ENCODE measurements at places on chromosomes 16 and 17. TPM values are rescaled to one million over a fixed set of nuclear protein-coding genes. Genes with fewer than 3 reads are reported as not detected.

TAC4 gene
- not detected for polyA plus RNA-seq

DNA sequence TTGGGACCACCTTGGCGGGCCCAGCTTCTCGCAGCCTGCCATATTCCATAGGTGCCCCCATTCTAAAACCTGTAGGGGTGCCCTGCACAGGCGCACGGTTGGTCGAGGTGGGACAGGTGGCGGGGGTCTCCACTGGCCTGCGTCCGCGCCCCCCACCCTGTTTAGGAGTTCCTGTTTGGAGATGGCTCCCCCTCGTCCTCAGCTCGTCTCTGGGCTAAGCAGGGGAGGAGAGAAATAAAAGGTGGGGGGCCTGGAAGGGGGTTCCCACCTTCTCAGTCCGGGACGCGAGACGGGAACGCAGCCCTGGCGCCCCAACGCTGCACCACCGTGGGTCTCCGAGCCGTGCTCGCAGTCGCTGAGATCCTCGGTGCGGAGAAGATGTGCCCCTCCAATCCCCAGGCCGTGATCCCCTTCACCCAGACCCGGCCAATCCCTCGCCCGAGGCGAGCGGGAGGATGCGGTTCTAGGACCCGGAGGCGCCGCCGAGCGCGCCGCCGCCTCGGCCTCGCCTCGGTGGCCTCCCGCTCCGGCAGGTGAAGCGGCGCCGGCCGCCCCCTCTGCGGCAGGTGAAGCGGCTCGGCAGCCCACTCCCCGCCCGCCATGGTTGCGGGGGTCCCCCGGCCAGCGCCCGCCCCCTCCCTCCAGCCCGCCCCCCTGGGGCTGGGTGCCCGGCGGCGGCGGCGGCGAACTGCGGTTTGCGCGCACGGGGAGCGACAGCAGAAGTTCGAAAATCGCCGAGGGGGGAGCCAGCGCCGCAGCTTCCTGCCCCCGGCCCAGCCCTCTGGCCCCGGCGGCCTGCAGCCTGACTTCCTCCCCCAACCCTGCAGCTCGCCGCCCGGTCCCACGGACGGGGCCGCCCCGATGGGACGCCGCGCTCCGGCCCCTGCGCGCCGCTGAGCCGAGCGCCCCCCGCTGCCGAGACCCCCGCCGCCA, at the start of gene FMNL1:
Gene FMNL1, plus strand, starts transcription at position 805 of the 933 bp plus-strand sequence. CDS start 240 bp downstream, outside the sequence.
- peak; percentile 68 for DNase-seq
- H3K27ac ChIP-seq, result peak within 1 kb of the TSS; percentile 72
- H3K27me3 ChIP-seq, result peaks cover 29% of the 10 kb centered on the region
- peaks cover 34% of the 10 kb centered on the region for H3K4me1 ChIP-seq
- peak within 1 kb of the TSS; percentile 67 for H3K4me3 ChIP-seq

- peaks cover 9% of the 10 kb centered on the region for H3K36me3 ChIP-seq
- no peak overlapping the region for H3K4me3 ChIP-seq
- peaks cover 27% of the 10 kb centered on the region for H3K4me1 ChIP-seq
- H3K27me3 ChIP-seq, result no peaks in the 10 kb centered on the region
- DNase-seq, result no peak
Measured at GRCh38 chr16:69345923-69346322, 5.7 kb downstream of the TMED6 start.

PRRT2 gene
- polyA plus RNA-seq, result 0.83 TPM

ABCC3 gene
- polyA plus RNA-seq, result 23.9 TPM

GRCh38 chr16:47308601-47309000, 152.3 kb downstream of the ITFG1 start:
- peaks cover 14% of the 10 kb centered on the region for H3K36me3 ChIP-seq
- no peaks in the 10 kb centered on the region for H3K27me3 ChIP-seq
- H3K4me1 ChIP-seq, result no peaks in the 10 kb centered on the region
- no peak overlapping the region for H3K27ac ChIP-seq
- no peak overlapping the region for H3K4me3 ChIP-seq

CCL3 gene
- 2.9 TPM for polyA plus RNA-seq

GRCh38 chr16:88599825-88600538, 29.8 kb downstream of the ZC3H18 start:
- H3K4me3 ChIP-seq, result no peak overlapping the region

DNA sequence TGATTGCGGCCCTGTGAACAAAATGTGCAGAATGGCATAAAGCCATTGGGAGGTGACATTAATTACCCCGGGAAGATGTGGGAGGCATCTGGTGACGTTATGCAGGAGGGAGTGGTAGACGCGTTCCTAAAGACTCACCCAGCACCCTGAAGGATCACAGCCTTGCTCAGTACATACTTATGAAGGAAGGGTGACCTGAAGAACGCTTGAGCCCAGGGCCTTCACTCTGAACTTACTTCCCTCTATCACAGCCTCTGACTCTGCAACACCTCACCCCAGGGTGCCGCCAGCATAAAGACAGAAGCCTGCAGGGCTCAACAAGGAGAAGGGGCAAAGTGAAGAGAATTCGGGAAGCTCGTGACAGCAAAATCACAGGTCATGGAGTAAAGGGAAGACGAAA, 9.4 kb downstream of the MFSD6L start:
- H3K4me3 ChIP-seq, result no peak overlapping the region
- no peaks in the 10 kb centered on the region for H3K36me3 ChIP-seq
- H3K27me3 ChIP-seq, result no peaks in the 10 kb centered on the region
- no peak overlapping the region for H3K27ac ChIP-seq
- H3K4me1 ChIP-seq, result peaks cover 23% of the 10 kb centered on the region

DNA sequence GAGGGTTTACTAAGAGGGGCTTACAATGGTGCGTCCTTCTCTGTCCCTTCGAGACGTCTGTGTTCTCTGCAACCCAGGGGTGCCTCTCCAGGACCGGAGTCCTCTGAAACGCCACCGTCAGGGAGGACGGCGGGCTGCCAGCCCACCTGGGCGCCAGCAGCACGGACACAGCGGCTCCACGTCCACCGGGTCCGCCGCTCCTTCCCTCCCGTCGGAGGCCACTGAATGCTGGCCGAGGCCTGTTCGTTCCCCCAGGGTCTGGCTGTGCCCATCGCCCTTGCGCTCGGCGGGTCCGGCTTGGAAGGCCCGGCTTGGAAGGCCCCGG, 403 bp downstream of the TEPSIN start:
- no peaks in the 10 kb centered on the region for H3K27me3 ChIP-seq
- no peak for DNase-seq
- peak overlapping the region; percentile 100 for H3K4me3 ChIP-seq
- H3K27ac ChIP-seq, result peak overlapping the region; percentile 77
- H3K4me1 ChIP-seq, result peaks cover 46% of the 10 kb centered on the region
- H3K36me3 ChIP-seq, result peaks cover 30% of the 10 kb centered on the region

C16orf74 gene
- not detected for polyA plus RNA-seq

C16orf92 gene
- polyA plus RNA-seq, result not detected

DNA sequence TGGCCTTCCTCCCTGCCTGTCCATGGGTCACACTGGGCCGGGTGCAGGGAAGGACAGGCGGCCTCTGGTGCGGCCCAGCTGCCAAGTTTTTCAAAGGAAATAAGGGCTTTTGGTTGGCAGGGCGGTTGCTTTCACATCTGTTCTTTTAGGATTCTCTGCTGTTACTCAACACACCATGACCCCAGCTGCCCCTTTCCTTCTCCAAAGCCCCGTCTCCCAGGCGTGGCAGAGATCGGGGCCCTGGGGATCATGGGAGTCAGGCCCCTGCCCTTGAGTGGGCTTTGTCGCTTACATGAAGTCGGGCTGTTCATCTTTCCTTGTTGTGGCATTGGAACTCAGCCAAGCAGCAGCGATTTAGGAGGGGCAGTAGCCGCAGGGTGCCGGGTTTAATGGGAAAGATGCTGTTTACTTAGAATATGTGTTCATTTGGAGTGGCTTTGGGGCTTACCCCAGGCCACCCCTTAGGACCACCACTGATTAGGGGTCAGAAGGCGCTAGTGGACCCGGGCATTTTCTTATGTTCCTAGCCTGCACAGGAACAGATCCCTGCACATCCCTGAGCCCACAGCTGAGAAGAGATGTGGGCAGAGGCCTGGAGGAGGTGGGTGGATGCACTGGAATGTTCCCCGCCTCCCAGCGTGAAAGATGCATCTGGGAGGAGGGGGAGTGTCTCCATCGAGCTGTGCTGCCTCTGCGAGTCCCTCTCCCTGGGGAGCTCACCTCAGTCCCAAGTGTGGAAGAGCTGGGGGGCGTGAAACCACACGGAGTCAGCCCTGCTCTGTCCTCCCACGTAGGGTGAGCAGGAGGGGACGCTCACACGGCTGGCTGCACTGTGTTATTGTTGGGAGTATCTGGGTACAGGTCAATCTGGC, 6.8 kb upstream of the ADCY7 start:
- no peak overlapping the region for H3K27ac ChIP-seq
- no peak for DNase-seq
- H3K4me3 ChIP-seq, result no peak overlapping the region
- peaks cover 22% of the 10 kb centered on the region for H3K4me1 ChIP-seq

GRCh38 chr16:89112377-89113151, 18.9 kb downstream of the ACSF3 start:
- no peak overlapping the region for H3K27ac ChIP-seq
- H3K36me3 ChIP-seq, result peaks cover 42% of the 10 kb centered on the region
- peaks cover 5% of the 10 kb centered on the region for H3K4me1 ChIP-seq
- H3K27me3 ChIP-seq, result no peaks in the 10 kb centered on the region

GRCh38 chr17:13947499-13947898, 121.8 kb upstream of the COX10 start:
- H3K27me3 ChIP-seq, result no peaks in the 10 kb centered on the region
- no peaks in the 10 kb centered on the region for H3K36me3 ChIP-seq
- no peak for DNase-seq
- H3K4me3 ChIP-seq, result no peak overlapping the region
- H3K27ac ChIP-seq, result no peak overlapping the region
- no peaks in the 10 kb centered on the region for H3K4me1 ChIP-seq

- H3K4me3 ChIP-seq, result no peak overlapping the region
- H3K36me3 ChIP-seq, result no peaks in the 10 kb centered on the region
- no peak overlapping the region for H3K27ac ChIP-seq
Measured at GRCh38 chr17:16938496-16939207, 33.3 kb downstream of the TNFRSF13B start.

DNA sequence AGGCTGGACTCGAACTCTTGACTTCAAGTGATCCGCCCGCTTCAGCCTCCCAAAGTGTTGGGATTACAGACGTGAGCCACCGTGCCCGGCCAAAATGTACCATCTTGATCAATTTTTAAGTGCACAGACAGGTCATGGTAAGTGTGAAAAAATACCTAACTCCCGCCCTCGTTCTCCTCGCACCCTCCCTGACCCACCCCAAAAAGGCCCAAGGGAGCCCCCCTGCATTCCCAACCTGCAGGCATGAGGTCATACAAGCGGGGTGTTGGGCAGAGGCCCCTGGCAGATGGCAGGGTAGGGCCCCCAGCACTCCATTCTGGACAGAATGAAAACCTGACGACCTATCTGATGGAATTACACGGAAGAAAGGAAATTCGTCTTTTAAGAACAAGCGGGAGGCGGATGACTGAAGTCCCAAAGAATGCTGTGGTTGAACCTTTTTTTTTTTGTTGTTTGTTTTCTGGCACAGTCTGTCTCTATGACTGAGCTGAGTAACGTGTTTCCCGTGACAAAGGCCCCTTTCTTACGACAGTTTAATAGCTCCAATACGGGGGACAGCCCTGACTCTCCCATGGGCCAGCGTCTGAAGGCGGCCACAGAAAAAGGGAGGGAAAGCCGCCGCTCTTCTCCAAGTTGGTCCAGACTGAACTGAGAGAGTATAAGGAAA, 376.4 kb downstream of the SLC39A11 start:
- no peak overlapping the region for H3K4me3 ChIP-seq
- H3K36me3 ChIP-seq, result no peaks in the 10 kb centered on the region
- no peaks in the 10 kb centered on the region for H3K4me1 ChIP-seq
- H3K27ac ChIP-seq, result peak overlapping the region; percentile 27
- peak; percentile 87 for DNase-seq

PYY gene
- 0.35 TPM for polyA plus RNA-seq

CD2BP2 gene
- 45.2 TPM for polyA plus RNA-seq

DNA sequence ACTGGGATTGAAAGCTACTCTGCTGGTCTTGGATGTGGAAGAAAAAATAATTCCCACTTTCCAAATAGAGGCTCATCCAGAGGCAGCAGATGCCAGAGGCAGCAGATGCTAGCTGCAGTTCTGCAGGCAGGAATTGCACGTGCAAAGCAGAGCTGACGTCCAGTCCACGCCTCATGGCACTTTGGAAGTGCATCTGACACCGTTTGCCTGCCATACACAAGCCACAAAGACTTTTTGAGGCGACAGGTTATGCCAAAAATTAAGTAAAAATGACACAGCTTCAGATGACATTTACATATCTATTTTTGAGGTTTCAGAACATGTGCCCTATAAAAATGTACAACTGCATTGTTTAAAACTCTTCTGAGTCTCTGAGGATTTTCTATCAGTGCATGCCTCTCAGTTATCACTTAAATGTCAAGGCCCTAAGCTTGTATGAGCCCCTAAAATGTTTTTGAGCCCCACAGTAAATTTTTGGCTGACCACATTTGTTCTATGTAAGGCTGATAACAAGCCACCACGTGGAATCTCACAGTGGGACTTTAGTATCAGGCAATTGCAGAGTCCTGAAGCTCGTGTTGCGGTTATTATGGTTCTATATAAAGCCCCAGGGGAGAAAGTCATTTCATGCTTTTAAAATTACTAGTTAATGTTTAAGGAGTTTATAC, 239.2 kb downstream of the PRKCA start:
- H3K36me3 ChIP-seq, result no peaks in the 10 kb centered on the region
- peak; percentile 48 for DNase-seq
- no peak overlapping the region for H3K27ac ChIP-seq
- no peak overlapping the region for H3K4me3 ChIP-seq
- H3K27me3 ChIP-seq, result no peaks in the 10 kb centered on the region

- no peaks in the 10 kb centered on the region for H3K27me3 ChIP-seq
- no peaks in the 10 kb centered on the region for H3K36me3 ChIP-seq
- H3K4me3 ChIP-seq, result no peak overlapping the region
Measured at GRCh38 chr17:40582328-40582901, 17.1 kb upstream of the CCR7 start.

HOXB4 gene
- polyA plus RNA-seq, result 4.6 TPM

DNA sequence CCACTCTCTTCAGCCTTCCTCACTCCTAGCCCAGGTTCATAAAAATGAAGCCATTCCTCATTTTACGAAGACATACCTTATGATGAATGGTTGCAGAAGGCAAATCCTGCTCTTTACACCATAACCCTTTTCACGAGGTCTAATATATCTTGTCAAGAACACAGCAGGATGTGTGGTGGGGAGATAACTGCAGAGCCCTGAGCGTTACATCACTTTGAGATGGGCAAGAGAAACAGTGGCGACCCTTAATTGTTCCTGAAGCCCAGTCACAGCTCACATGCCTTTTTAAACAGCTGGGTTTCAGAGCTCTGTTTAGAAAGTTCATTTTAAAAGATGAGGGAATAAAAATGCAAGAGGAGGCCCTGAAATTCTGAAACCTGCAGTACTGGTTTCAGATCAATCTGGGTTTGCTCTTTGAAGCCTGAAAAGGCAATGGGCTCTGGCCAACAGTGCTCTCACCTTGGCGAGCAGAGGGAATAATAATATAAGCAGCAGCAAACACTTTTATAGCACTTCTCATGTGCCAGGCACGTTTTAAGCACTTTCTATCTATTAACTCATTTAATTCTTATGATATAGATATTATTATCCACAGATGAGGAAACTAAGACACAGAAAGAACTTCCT, 2.9 kb downstream of the FAM117A start:
- H3K4me1 ChIP-seq, result peaks cover 49% of the 10 kb centered on the region
- DNase-seq, result no peak
- H3K27me3 ChIP-seq, result no peaks in the 10 kb centered on the region
- H3K4me3 ChIP-seq, result no peak overlapping the region
- peaks cover 14% of the 10 kb centered on the region for H3K36me3 ChIP-seq

- no peaks in the 10 kb centered on the region for H3K27me3 ChIP-seq
- H3K4me1 ChIP-seq, result peaks cover 6% of the 10 kb centered on the region
- no peak overlapping the region for H3K4me3 ChIP-seq
- H3K27ac ChIP-seq, result no peak overlapping the region
- no peak for DNase-seq
Measured at GRCh38 chr16:73150786-73151185, 102.9 kb upstream of the ZFHX3 start.

Data from stomach (tissue), 19 donors.